ENCODE measurements at places on chromosomes 16 and 17.

- no peak for DNase-seq
These were observed 405.9 kb downstream of the CNTNAP4 start for GRCh38 chr16:76683051-76683450.

GRCh38 chr17:8685381-8685780 is 54.9 kb upstream of the MYH10 start:
- DNase-seq = no peak

- DNase-seq = peak; percentile 82
These were observed 48.1 kb downstream of the MYO18A start for GRCh38 chr17:29131814-29132682.

- DNase-seq = no peak
These were observed 20.4 kb downstream of the KRT12 start for GRCh38 chr17:40846515-40847144.

- DNase-seq = peak; percentile 27
These were observed 246.2 kb downstream of the KATNIP start for GRCh38 chr16:27795992-27796614.

GRCh38 chr17:65542610-65543009 is 18.8 kb downstream of the AXIN2 start:
- DNase-seq = no peak

GRCh38 chr16:48256579-48257177 is 9.3 kb upstream of the ABCC11 start:
- DNase-seq = no peak

GRCh38 chr16:24130494-24131085 is 125.5 kb upstream of the CACNG3 start:
- no peak for DNase-seq

DNA sequence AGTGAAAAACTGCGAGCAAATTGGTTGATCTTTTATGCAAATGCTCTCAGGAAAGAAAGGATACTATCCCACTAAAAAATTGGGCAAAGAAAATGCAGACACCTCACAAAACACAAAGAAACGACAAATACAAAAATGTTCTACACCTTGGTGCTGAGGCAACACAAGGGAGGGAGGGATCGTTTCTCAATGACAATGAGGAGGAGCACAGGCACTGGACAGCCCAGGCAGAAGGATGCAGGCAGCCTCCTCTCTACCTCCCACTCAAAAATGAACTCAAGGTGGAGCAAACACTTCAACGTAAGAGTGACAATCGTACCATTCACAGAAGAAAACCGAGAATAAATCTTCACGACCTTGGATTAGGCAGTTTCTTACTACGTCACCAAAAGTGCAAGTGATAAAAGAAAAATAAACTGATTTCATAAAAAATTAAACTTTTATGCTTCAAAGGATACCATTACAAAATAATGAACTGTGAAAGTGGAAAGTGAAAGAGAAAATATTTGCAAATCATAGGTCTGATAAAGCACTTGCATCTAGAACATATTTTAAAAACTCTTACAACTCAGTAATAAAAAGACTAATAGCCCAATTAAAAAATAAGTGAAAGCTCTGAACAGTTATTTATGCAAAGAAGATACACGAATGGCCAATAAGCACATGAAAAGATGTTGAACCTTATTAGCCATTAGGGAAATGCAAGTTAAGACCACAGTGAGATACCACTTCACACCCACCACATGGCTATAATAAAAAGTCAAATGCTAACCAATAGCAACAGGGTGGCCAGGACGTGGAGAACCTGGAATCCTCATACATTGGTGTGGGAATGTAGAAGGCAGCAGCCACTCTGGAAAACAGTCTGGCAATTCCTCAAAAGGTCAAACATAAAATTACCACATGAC is 80.8 kb upstream of the TRAP1 start:
- DNase-seq = no peak

DNA sequence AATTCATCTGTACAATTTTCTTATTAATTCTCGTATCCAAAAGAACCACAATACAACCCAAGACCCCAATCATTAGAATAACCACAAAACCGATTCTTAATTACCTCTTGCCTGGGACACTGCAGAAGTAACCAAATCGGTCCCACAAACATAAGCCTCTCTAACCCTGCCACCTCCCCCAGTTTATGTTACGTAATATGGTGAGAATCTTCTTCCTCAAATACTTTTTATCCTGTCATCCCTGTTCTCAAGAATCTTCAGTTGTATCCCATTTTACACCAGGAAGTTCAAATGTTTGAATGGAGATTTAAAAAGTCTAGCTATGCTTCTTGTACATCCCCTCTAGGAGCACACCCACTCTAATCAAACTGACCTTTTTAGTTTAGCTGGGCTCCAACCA is 269.3 kb upstream of the TBX2 start:
- no peak for DNase-seq

- DNase-seq = peak; percentile 2
These were observed 30.1 kb downstream of the CHP2 start for GRCh38 chr16:23784811-23785447.

DNA sequence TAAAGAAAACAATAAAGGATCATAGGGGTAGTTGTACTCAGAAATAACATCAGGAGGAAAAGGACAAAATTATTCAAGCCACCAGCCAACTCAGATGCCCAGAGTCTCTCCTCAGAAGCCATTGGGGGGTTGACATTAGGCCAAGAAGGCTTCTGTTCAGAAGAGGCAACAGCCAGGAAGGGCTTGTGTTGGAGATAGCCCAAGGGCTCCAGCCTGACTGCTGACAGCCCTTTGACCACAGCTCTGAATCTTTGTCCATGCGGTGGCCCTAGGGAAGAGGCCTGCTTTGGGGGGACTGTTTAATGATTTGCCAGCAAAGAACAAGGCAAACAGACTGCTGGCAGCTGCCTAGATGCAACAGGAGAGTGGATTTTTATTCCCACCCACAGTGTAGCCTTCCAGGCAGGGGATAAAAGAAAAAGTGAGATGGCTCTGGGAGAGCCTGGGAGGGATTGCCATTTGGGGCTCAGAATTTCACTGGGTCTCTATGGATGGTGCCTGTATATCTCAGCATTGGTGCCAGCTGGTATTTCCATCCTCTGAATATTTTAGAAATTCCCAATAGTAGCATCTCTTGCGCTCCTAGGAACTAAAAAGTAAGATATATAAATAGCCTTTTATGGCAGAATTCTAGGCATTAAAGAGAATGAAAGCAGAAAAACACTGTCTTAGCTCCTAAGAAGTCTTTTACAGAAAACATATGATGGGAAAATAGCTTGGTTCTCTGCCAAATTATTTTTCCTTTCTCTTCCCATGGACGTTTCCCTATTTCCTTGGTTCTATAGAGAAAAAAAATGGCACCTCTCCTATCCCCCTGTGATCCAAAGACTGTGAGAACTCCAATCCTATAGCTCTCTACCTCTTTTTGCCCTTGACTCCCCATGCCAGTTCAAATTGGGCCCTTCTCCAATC is 29.4 kb upstream of the SUPT4H1 start:
- DNase-seq = no peak

DNA sequence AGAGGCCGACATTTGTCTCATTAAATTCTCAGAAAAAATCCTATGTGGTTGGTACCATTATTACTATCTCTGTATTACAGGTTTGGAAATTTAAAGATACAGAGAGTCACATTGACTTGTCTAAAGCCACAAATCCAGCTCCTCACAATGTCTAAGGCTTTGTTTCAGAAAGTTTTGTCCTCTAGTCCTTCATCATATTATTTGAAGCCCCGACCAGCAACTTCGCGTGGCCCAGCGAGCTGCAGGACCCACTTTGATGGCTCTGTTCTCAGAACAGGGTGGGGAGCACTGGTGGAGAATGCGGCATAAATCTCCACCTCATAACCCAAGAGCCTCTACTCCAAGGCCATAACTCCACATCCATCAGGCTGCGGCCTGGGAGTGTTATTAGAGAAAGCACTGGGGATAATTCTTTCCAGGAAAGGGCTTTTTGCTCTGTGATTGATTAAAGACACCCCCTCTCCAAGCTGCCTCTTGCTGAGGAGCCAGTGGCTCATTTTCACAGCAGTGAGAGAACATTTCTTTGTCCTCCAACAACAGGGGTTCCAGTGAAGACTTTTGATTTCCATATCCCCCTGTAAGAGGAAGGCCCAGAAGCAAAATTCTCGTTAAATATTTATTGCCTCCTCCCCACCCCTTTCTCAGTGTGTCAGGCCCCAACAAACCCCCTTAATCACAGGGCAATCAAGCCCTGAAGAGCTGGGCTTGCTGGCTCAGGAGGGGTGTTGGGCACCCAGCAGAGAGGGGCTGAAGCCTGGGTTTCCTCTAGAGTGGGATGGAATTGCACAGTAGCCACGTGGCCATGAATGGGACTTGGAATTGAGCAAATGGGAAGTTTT is 113.7 kb upstream of the CDH11 start:
- no peak for DNase-seq

- DNase-seq = no peak
These were observed 3.6 kb downstream of the GRIN2C start for GRCh38 chr17:74856112-74856511.

DNA sequence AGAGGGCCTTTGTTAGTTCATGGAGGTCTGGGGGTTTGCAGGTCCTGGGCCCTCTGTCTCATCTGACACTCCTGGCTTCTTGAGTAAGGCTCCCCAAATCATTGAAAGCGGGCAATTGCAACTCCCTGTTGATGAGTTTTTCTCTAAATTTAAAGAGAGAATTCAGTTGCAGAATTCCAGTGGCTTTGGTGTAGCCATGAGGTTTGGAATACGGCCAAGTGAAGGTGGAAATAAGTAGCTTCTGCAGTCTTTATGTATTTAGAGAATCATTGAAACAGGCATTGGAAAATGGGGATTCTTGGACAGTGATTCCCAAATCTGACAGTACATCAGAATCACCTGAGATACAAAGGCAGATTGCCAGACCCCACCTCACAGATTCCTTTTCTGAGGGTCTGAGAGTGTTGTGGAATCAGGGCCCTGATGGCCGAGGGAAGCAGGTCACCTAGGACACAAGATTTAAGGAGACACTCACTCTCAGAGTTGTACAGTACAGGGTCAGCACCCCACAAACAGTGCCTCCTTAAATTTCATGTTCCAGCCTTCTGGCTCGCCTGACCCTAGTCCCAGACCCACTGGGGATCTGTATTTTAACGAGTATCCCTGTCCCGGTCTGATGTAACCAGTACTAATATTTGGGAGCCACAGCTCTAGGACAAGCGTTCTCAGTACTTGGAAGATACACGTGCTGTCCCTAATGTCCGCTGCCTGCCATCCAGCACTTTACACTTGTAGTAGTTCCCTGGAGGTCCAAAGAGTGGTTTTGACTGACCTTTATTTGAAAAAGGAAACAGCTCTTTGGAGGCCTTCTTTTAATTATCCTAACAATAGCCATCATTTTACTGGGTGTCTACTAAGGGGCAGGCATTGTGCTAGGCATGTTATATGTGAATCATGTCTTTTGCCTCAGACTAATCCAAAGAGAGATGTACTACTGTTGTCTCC is 37.8 kb downstream of the YPEL2 start:
- DNase-seq = no peak

- no peak for DNase-seq
These were observed 34.6 kb upstream of the SMIM36 start for GRCh38 chr17:55545806-55546205.

- no peak for DNase-seq
These were observed 6.7 kb downstream of the RPRML start for GRCh38 chr17:46972346-46972745.

- no peak for DNase-seq
These were observed 1.0 kb upstream of the MPDU1 start for GRCh38 chr17:7582396-7583252.

DNA sequence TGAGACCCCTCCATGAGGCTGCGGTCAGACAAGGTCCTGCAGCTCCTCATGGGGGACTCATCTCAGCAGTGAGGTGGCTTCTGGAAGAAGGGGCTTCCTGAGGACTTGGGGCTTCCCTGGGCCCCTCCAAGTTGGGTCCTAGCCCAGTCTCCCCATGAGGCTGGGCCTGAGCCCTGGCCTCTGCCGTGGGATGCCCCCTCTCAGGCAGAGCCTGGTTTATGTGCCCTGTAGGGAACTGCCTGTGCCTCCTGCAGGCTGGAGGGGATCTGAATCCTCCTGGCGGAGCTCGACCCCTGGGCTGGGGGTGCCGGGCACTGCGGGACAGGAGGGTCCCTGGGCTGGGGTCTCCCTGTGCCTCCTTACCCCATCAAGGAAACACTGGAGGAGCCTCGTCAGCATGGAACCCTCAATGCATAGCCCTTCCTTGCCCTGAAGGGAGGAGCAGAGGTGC is 45.8 kb downstream of the TNFRSF13B start:
- DNase-seq = no peak

DNA sequence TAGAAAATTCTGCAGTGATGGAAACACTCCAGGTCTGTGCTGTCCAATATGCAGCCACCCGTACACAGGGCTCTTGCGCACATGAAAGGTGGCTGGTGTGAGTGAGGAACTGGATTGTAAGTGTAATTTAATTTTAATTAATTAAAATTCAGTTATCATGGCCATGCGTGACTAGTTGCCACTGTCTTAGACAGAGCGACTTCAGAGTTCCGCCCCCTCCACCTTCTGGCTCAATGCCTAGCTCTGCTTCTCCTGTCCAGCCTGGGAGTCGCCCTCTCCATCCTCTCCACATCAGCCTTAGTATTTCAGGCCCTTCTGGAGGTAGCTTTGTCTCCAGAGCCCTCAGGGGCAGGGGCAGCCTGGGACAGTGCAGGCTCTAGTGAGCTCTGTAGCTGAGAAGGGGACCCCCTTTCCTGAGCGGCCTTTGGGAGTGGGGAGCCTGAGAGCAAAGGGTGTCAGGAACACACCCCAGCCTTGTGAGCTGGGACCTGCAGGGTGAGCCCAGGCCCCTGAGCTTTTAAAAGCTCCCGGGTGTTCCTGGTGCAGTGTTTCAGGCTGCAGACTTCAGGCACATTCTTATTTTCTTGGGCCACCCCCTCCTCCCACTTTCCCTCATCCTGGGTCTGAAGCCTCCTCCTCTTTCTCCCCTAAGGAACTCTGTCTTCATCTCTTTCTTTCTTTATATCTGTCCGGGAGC is 99.4 kb downstream of the IRF8 start:
- no peak for DNase-seq

GRCh38 chr17:71759422-71760060 is 361.3 kb upstream of the SOX9 start:
- DNase-seq = no peak

DNA sequence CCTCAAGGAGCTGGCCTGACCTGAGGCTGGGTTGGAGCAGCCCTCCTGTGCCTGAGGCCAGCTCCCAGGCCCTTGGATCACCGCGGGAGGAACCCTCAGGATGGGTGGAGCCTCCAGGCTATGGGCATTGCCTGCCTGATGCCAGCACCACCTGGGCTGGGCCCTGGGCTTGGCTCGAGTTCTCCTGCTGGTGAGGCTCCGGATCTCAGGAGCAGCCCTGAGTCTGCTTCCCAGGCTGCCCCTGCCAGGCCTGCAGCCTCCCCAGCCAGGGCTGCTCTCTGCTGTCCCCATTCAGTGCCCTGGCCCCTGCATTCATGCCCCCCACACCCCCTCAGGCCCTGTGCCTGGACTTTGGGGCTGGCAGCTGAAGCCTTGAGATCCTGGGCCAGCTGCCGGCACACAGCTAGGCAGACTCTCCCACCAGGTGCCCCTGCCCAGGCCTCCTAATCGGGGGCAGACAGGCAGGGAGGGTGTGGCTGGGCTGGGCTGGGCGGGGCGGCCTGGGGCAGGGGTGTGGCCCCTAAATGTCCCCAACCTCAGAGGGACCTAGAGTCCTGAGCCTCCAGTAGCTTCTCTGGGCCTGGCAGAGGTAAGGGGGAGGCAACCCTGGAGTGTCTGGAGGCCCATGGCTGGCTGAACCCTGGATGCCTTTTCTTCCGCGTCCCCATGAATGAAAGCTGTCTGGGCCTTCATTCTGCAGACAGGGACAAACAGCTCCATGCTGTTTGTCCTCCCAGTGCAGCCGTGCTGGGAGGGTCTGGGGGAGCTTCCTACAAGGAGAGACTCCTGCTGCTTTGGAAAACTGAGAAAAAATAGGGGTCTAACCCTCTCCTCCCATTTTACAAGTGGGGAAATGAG is 1.1 kb upstream of the PIGQ start:
- no peak for DNase-seq

- DNase-seq = peak; percentile 25
These were observed 207.0 kb upstream of the IRX3 start for GRCh38 chr16:54493594-54493993.

All from fibroblast of skin of back (primary cell).